Activated CD8-positive, alpha-beta memory T cell treated with anti-CD3 and anti-CD28 coated beads, Interleukin-2, amount 50 U/mL, for 48 hours (primary cell): ENCODE measurements at places on chromosomes 7 and 10.
A peak's percentile ranks its signal among the peaks of the same experiment; 100 is the strongest.

GRCh38 chr7:18016547-18017444 is 10.8 kb downstream of the PRPS1L1 start:
- no peak for DNase-seq

DNA sequence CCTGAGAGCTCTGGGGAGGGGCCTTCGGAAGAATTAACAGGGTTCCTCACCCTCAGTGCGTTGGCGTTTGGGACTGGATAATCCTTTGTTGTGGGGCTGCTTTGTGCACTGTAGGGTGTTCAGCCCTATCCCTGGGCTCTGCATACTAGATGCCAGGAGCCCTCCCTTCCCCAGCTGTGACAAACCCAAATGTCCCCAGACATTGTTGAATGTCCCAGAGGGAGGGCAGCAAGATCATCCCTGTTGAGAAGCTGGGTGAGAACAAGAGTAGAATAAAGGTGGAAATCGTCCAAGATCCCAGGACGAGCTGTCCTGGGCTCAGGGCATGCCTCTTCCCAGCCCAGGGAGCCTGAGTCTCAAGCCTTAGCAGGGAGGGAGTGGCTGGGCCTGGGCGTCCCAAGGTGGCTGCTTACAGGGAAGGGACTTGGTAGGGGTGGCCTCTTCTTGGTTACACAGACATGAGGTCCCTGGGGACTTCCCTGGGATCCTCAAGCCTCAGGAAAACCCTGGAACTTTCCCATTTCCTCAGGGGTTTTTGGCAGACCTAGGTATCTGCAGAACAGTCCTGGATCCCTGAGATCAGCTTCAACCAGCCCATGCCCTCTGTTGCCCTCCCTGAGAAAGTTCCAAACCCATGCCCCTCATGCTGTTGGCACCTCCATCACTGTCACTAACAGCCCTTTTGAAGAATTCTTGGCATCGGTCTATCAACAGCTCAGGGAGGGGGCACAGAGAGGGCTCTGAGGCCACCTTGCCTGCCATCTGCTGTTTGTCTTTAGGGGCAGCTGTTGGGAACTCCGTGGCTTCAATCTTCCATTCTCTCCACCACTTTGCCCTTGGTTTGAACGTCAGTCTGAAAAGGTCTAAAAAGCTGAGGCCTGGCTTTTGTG is 53.7 kb downstream of the GOLGA7B start:
- no peak for DNase-seq

DNA sequence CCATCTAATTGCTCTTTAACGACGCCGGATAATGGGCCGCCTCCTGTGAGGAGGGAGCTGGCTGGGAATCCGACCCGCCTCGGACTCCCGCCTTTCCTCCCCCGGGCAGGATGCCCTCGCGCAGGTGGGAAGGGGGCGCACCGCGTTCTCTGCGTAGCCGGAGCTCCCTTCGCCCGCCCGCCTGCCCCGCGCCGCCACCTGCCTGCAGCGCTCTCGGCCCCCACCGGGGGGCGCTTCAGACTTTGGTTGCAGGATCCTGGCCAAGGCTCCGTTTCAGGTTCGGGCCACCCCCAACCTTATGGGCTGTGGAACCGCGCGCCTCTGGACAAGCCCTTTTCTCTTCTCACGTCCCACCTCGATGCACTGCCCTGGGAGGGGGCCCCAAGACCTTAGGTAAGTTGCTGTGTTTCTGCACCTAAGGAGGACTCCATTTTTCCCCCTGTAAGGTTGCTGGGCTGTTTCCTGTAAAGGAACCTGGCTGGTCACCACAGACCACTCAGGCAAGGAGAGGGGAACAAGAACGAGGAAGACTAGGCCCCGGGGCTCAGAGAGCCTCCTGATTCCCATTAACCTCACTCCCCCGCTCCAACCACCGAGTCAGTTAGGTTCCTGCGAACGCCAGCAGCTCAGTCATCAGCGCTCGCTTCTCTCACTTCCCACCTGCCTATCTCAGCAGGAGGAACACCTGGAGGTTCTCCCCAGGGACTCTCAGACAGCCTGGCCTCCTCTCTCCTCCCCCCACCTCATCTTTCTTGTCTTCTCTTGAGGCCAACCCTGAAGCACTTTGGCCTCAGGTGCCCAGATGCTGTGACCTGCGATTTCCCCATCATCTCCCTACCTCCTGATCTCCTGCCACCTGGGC is 11.3 kb upstream of the KAZALD1 start:
- peak; percentile 95 for DNase-seq

DNA sequence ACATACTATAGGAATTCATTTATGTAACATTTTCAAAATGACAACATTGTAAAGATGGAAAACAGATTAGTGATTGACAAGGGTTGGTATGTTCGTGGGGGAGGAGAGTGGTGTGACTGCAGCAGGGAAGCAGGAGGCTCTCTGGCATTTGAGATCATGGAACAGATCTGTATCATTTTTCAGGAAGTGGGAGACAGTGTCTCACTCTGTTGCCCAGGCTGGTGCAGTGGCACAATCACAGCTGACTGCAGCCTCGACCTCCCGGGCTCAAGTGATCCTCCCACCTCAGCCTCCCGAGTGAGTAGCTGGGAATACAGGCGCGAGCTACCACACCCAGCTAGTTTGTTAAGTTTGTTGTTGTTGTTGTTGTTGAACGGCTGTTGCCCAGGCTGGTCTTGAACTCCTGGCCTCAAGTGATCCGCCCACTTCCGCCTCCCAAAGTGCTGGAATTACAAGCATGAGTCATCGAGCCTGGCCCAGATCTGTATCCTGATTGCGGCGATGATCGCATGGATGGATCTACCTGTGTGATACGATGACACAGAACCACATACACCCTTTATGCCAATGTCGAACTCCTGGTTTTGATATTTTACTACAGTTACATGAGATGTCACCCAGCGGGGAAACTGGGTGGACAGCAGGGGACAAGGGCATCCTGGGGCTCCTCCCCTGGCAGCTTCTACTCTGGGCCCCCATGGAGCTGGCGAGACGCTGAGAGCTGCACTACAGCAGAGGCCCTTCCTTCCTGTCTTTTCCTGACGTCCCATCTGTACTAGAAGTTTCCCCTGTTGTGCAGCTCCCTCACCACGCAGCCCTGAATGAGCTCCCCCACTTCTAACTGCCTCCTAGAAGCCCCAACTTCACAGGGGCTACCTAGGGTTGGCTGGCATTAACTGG is 12.3 kb upstream of the CYTH3 start:
- DNase-seq = no peak

GRCh38 chr7:112140600-112140999 is 65.6 kb downstream of the DOCK4 start:
- DNase-seq = no peak

- DNase-seq = no peak
Observed at GRCh38 chr10:89655722-89656121, 10.7 kb upstream of the PANK1 start.
